ENCODE measurements at places on chromosomes 13 and 19. TPM values are rescaled to one million over a fixed set of nuclear protein-coding genes. Genes with fewer than 3 reads are reported as not detected.

RUBCNL gene
- not detected for total RNA-seq

APLP1 gene
- total RNA-seq = 1.3 TPM

TEX29 gene
- total RNA-seq = 0.44 TPM

RASL11A gene
- total RNA-seq = 1.3 TPM
